ENCODE measurements at places on chromosomes 16 and 17.

- DNase-seq, result peak; percentile 24
These were observed 15.9 kb downstream of the ARHGAP23 start for GRCh38 chr17:38444151-38444550.

GRCh38 chr17:36892112-36892838, 45.0 kb upstream of the LHX1 start:
- no peak for DNase-seq

DNA sequence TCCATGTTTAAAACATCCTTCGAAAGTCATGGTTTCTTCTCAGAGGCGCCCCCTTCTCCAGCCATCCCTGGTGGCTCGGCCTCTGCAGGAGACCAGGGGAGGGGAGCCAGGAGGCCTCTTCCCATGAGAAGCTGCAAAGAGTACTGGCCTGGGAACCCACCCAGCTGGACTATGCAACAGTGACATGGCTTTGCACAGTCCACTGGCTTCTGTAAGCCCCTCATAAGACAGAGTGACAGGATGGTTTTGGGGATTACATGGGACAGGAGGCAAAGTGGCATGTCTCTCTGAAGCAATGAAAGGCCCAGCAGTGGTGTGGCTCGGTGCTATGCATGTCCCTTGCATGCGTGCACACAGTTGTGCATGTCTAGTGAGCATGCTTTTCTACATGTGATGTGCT, 99.5 kb downstream of the C16orf78 start:
- DNase-seq, result no peak

DNA sequence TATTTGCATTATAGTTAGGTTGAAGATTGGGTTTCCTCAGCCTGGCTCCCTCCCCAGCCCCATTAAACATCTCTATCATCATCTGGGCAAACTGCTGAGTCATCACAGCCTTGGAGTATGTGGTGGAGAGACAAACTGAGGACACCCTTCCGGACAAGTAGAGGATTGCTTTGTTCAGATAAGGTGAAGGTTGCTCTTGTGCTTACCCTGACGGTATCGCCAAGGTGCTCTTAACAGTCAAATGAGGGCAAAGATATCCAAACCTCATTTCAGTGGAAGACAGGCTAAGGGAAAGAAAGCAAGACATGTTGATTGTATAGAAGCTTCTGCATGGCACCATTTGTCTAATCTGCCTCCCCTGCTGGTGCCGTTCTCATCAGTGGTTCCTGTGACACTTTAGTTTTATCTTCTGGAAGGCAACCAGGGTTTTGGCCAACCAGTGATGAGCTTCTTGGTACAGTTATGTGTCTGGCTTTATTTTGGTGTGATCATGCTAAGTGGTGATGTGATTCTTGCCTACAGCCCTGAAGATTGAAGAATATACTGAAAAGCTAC, 56.9 kb upstream of the LGALS9 start:
- DNase-seq, result no peak

GRCh38 chr17:4969551-4970173, 2.0 kb upstream of the SPAG7 start:
- DNase-seq, result no peak

DNA sequence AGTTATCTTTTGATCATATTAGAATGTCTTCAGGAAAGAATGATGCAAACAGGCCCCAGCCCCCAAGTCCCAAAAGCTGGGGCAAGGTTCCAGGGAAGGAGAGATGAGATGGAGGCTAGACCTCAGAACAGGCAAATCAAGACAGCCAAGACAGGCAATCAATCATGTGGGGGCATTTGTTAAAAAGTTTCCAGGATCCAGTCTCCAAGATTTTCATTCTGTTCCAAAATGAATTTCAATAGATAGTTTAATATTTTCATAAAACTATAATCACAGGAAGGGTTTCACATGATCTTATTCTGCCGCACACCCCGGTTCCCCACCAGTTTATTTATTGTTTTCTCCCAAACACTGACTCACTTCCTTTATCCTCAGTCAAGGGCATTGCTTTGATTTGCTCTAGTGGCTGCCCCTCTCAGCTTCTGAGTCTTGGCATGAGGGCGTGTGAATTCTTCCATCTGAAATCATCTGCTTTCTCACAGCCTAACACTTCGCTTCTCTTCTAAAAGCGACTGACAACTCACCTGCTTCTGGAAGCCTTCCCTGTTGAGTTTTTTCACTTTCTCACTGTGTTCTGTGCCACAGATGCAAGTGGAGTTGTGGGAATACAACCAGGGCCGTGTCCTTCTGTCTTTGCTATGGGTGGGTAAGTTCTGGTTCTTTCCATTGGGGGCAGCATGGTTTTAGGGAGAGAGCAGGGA, 12.2 kb upstream of the TERF2 start:
- DNase-seq, result no peak

DNA sequence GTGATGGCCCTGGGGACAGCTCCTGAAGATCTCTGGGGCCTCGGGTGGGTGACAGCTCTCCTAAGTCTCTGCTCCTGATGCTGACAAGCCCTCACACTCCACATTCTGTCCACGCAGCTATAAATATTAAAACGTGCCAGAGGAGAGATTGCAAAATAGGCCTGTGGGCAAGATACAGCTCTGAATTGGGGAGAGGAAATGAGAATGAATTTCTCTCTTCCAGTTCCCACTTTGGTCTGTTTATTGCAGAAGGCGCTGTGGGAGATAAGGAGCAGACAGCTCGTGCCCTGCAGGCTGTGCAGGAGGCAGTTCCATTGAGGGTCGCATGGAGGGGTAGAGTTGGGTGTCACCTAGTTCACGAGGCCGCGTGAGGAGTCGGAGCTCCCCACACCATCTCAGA, 87.5 kb upstream of the SDK2 start:
- no peak for DNase-seq

- DNase-seq, result no peak
These were observed 853.9 kb upstream of the EEF2KMT start for GRCh38 chr16:5951486-5951885.

- no peak for DNase-seq
These were observed 22.5 kb downstream of the METRNL start for GRCh38 chr17:83101805-83102480.

DNA sequence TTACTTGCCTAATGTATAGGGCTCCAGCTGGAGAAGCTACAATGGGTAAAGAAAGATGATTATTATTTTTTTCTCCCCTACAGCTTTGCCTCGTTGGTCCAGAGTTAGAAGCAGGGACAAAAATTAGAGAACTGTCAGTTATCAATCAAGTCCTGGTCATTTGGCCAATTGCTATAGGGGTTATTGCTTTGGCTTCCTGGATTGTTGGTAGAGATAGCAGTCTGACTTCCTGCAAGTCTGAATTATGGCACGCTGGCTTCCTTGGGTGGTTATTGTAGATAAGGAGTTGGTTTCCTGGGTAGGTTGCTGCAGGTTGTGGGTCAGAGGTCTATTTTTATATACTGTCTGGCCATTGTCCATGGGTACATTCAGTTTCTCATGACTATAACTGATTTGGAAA, 84.7 kb upstream of the ELAC2 start:
- DNase-seq, result no peak

DNA sequence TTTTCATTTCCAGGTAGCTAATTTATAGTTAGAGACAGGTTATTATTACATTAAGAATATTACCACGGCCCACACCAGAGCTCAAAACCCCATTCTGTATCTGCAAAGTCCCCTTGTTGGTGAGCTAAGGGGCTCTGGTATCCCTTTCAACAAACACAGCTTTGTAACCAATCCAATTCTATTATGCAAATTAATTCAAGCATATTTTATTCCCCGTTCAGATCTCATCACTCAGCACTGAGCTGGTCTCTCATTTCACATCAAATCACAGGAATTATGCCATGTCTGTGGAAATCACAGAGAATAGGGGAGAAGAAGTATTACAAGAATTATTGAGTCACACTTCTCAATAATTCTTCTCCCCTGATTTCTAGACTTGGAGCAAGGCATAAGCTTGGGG, 111.7 kb downstream of the CDH11 start:
- no peak for DNase-seq

DNA sequence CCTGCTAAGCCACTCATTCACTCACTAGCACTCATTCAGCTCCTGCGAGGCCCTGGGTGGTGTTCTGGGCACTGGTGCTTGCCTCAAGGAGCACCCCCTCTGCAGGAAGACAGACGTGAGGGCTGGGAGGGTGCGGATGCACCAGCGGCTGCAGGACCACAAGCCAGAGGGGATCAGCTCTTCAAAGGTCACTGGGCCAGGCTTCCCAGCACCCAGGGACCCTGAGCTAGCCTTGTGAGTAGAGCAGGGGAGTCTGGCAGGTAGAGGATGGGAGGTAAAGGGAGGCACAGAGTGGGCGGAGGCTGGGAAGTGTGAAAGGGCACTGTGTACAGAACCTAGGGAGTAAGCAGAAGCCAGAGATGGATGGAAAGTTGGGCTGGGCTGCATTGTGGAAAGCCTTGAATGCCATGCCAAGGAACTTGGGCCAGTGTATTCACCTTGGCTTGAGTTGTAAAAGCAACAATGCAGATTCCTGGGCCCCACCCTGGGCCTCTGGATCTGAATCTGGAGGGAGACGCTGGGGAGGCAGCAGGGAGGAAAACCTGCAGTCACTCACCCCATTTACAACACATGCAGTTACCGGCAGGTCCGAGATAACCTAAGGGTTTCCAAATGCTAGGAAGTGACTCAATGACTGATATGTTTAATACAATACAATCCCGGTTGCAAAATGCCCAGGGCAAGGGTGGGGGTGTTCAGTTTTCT, 1.7 kb downstream of the IL4R start:
- DNase-seq, result no peak

DNA sequence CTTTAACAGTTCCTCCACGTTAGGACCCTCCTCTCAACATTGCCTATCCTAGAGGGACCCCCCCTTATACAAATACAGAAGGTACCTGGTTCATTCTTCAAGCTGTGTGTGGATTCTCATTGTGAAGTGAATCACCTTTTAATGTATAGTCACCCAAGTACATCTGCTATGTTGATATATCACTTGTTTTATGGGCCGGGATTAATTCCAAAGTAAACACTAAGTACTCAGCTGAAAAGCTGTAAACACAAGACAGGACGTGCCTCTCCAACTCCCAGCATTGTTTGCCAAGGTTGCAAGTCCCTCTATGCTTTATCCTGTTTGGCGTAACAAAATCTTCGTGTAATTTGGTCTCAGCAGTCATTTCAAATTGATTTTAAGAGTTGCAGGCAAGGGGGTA, 123.6 kb downstream of the RBFOX1 start:
- DNase-seq, result no peak

GRCh38 chr16:81517629-81518438, 73.2 kb downstream of the CMIP start:
- no peak for DNase-seq

DNA sequence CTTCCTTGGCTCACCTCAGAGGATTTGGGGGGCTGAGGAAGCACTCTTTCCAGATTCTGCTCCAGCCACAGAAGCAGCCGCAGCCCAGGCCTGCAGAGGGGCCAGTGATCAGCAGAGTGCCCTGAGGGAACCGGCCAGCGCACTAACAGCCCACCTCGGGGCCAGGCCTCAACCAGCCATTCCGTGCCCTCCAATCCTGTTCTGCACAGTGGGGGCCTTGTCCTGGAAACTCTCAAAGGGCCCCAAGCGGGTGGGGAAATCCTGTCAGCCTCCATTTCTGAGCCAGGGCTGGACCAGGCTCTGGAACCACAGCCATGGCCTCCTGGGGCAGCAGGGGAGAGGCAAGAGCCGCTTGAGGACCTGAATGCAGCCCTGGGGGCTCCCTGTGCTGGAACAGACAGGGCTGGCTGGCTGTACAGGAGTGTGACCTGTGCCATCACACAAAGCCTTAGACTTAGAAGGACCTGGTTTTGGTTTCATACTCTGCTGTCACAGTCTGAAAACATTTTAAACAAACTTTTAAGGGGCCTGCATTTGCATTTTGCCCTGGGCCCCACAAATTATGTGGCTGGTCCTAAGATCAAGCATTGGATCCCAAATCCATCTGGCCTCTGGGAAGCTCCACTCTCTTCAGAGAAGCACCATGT, 10.0 kb downstream of the CNGB1 start:
- no peak for DNase-seq

DNA sequence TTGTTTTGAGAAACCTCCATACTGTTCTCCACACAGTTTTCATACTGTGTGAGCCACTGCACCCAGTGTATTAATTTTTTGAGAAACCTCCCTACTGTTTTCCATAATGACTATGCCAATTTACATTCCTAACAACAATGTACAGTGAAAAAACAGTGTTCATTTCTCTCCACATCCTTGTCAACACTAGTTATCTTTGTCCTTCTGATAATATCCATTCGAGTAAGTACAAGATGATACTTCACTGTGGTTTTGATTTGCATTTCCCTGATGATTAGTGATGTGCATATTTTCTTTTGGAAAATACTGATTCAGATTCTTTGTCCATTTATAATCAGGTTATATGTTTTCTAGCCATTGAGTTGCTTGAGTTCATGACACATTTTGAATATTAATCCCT, 462.0 kb downstream of the CDH11 start:
- DNase-seq, result no peak

DNA sequence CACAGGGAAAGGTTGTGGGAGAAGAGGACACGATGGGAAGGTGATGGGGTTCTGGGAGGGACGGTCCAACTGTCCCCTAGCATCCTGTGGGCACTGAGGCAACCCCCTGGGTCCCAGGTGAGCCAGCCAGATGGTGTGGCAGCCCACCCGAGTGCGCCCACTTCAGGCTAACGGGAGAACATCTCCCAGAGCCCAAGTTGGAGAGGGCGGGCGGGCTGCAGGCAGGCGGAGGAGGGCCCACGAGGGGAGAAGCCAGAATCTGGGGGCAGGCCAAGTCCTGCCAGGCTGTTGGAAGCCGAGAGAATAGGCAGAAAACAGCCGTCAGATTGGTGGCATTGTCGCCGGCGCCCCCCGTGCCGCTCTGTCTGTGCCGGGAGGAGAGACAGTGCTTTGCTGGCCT, 13.8 kb upstream of the ABCC3 start:
- no peak for DNase-seq

DNA sequence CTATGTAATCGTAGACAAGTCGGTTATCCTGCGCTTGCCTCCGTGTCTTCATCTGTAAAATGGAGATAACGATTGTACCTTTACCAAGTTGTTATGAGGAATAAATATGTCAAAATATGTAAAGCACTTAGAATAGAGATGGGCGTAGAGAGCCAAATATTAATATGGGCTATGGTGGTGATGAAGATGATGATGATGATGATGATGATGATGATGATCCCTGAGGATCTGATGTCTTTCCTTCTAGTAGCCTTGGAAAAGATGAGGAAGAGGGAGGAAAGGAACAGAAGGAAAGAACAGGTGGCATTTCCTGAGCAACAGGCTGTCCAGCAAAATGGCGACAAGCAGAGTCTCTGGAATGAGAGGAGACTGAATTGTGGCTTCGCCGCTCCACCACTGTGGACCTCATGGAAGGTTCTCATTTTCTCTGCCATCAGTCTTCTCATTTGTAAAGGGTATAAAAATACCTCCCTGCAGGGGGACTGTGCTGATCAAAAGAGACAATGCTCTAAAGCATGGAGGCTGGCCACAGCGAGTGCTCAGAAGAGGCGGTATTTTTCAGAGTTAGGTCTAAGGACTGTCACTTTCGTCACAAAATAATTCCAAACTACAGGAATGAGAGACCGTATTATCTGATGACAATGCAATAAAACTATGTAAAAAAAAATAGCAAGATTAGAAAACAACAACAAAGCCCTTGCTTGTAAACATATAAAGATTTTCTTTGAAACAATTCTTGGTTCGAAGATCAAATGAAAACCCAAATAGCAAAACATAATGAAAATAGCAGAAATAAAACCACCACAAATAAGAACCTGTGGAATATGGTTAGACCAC, 17.2 kb upstream of the RCVRN start:
- no peak for DNase-seq

- DNase-seq, result no peak
These were observed 12.0 kb downstream of the CORO7 start for GRCh38 chr16:4404247-4404966.

Measured in stimulated activated CD4-positive, alpha-beta T cell treated with anti-CD3 and anti-CD28 coated beads, TNF-alpha, amount 100 ng/mL, for 4 hours (primary cell).